ENCODE measurements at places on chromosomes 3 and 15.

- no peak for DNase-seq
Measured at GRCh38 chr15:35583863-35584528, 38.0 kb upstream of the DPH6 start.

GRCh38 chr3:69094467-69095205 is 9.9 kb downstream of the ARL6IP5 start:
- no peak for DNase-seq

- no peak for DNase-seq
Measured at GRCh38 chr3:153431076-153431475, 269.1 kb downstream of the RAP2B start.

GRCh38 chr15:71591057-71591456 is 219.3 kb upstream of the NR2E3 start:
- no peak for DNase-seq

- no peak for DNase-seq
Measured at GRCh38 chr15:70643783-70644125, 119.6 kb downstream of the UACA start.

- no peak for DNase-seq
Measured at GRCh38 chr15:59140422-59141226, 35.7 kb downstream of the CCNB2 start.

- no peak for DNase-seq
Measured at GRCh38 chr3:165210132-165210531, 13.9 kb upstream of the SLITRK3 start.

DNA sequence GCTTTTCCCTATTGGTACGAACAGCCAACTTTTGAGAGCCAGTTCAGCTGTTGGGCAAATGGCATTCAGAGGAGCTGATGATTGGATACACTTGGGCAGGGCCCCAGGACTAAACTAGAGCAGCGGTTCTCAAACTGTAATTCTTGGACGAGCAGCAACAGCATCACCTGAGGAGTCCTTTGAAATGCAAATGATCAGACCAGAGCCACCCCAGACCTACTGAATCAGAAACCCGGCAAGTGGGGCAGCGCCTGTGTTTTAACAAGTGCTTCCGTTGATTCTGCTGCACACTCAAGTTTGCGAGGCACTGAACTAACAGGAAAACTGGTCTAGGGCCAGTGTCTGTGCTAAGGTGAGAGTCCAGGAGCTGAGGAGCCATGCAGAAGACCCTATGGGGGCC is 239.7 kb downstream of the UACA start:
- no peak for DNase-seq

DNA sequence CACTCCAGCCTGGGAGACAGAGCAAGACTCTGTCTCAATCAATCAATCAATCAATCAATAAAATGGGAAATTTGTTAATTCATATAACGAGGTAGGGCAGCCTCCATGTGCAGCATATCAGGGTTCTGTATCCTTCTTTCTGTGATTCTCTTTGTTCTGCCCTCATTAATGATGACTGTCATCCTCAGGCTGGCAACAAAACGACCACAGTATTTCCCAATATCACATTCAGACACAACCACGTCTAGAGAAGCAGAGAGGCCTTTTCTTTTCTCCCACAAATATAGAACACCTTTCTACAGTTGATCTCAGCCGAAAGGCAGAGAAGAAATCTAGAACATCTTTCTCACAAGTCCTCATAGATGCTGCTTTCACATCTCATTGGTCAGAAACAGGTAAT is 11.2 kb downstream of the CEP19 start:
- DNase-seq: no peak

GRCh38 chr3:51955893-51956770 is 951 bp downstream of the GPR62 start:
- no peak for DNase-seq

GRCh38 chr3:128491691-128491940 is 1.4 kb downstream of the GATA2 start:
- DNase-seq: no peak

GRCh38 chr3:116423945-116424344 is 21.3 kb downstream of the LSAMP start:
- DNase-seq: no peak

- no peak for DNase-seq
Measured at GRCh38 chr3:188391592-188391991, 237.6 kb downstream of the LPP start.

DNA sequence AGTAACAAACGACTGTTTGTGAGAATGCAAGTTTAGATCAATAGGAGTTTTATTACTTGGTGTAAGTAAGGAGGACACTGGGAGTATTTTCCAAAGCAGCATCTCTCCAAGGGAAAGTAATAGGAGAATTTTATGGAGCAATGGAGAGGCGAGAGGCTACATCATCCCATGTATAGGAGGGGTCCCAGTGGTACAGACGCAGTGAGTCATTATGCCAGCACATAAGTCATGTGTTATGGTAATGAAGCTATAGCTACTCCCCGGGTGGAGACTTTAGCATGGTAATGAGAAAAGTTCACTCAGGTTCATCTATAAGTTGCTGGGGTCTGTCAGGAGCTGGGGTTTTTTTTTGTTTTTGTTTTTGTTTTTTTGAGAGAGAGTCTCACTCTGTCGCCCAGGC is 29.5 kb upstream of the ZNF445 start:
- no peak for DNase-seq

DNA sequence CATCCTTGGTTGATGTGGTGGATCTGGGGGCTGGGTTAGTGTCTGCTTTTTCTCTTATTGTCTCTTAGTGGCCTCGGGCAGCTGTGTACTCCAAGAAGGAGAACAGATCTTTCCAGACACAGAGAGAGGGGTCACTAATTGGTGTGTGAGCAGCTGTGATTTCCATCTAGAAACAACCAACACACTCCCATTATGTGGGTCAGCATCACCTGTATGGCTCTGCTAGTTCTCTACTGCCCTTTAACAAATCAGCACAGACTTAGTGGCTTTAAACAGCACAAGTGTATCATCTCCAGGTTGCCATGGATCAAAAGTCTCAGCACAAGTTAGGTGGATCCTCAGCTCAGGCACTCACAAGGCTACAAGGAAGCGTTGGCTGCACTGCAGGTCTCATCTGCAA is 156.8 kb downstream of the LRTM1 start:
- DNase-seq: no peak

Data from NCI-H2081 treated with DMSO at 0.1 percent for 48 hours (cell line).